ENCODE measurements at places on chromosomes 11 and 22. TPM values are rescaled to one million over a fixed set of nuclear protein-coding genes. Genes with fewer than 3 reads are reported as not detected.

Gene SLC22A6
- not detected for total RNA-seq

Gene GRK3
- total RNA-seq: 31.9 TPM

Gene CCDC116
- total RNA-seq: 0.51 TPM

Gene CCDC73
- not detected for total RNA-seq

Gene C1QTNF6
- total RNA-seq: 30.0 TPM

Gene CDC42EP2
- total RNA-seq: 1.4 TPM

Gene ACRV1
- not detected for total RNA-seq

Gene PYGM
- total RNA-seq: 4.5 TPM

Gene TLCD5
- total RNA-seq: 2.8 TPM

Gene THRSP
- not detected for total RNA-seq

Gene KRTAP5-10
- total RNA-seq: not detected

Gene RASD2
- total RNA-seq: 0.28 TPM

GRCh38 chr11:13762718-13763117 lies 94.2 kb downstream of the FAR1 start:
- DNase-seq: no peak

DNA sequence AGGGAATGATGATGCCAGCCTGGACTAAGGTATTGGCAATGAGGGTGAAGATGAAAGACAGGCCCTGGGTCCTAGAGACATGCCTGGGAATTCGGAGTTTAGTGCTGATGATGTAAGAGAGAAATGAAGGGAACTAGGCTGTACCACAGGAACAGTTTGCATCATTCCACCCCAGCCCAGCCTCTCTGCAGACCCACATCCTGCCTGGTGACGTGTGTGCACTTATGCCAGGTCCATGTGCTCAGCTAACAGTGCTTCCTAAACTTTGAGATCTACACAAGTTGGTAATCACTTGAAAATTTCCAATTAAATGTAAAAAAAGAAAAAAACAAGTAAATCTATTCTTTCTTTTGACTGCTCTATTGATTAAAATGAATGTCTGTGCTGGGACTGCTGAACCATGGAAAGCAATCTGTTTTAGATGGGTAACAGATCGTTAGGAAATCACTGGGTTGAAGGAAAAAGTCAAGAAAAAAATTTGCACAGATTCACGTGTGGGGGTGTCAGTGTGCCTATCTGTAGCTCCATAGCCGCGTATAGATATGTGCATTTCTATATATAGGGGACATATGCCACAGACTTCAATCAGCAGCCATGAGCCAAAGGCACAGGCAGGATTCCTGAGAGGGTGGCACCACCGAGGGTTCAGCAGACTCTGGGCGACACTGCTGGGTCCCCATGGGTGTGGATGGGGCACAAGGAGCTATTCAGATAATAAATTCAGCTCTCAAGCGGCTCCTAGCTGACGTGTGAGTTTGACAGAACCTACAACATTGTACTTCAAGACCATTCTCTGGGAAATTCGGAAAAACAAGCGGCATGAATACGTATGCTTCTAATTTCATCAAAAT lies 131.1 kb upstream of the OPCML start:
- no peak for DNase-seq

- no peak for DNase-seq
Observed at GRCh38 chr11:117658809-117659208, 138.2 kb downstream of the DSCAML1 start.

DNA sequence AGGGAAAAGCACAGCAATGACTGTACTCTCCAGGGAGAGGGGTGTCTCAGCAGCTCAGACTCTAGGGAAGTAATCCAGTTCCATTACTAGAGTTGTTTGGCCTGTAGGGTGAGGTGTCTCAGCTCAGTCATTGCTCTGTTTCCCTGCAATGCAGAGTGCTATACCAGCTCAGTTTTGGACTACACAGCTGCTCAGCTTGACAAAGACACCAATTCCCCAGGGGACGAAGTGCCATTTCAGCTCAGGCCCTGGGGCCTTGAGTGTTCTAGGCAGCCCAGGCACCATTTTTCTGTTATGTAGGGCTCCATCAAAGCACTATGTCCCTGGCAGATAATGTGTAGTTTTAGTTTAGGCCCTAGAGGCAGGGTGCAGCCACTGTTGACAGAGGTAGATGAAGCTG lies 18.2 kb downstream of the CALCB start:
- DNase-seq: no peak

DNA sequence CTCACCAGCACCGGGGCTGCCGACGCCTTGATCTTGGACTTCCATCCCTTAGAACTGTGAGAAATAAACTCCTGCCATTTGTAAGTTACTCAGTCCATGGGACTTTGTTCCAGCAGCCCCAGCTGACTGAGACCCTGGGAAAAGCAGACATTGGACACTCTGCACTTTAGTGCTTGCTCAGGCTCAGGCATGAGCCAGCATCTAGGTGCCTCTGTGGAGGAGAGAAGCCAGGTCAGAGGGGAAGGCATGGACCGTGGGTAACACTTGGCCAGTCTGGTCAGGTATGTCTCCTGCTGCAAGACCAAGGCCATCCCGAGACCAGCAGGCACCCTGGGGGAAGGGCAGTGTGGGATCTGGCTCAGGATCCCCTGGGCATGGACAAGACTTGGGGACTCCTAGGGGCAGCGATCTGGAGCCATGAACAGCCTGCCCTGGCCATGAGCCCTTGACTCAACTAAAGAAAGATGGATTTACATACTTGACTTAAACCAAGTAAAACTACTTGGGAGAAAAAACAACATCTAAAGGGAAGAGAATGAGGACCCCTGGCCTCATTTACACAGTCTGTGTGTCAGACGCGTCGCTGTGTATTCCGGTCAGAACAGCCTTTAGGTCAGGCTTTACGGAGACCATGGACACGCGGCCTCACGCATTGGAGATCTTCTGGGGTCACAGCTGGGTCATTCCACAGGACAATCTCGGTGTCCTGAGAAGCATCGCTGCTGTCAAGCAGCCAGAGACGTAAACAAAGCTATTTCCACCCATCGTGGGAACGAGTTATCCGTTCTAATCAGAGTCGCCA lies 497.1 kb downstream of the BRD1 start:
- no peak for DNase-seq

DNA sequence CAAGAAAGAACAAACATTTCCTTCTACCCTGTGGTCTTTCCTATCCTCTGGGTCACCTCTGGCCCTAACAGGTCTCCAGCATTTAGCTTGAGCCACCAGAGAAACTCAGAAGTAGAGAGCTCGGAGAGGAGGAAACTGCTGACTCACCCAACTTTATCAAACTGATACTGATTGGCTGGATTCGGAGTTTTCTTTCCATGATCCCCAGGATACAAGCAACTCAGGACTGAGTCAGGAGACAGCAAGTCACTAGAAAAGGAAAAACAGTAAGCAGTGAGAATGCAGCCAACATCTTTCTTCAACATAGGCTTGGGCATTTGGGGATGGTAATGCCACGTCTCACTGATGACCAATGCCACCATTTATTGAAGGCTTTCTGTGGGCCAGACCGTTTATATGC lies 32.7 kb downstream of the THOC5 start:
- no peak for DNase-seq

- no peak for DNase-seq
Observed at GRCh38 chr11:15093432-15093831, 20.0 kb downstream of the CALCB start.

DNA sequence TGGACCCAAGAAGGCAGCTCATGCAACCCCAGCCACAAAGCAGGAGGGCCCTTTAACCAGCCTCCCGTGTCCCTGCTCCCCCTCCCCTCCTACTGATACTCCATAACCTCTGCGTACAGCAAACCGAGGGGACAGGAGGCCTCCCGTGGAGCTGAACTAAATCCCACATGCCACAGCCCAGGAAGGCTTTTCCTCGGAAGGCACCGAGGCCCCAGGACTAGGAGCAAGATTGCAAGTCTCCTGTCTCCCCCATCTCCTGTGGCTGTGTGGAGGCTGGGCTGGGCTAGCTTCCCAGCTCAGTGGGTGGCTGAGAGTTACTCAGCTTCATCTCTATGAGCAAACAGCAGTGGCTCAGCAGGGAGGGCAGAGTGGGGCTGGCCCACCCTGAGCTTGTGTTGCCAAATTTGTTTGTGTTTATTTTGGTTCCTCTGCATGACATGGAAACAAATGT lies 62.7 kb upstream of the NECTIN1 start:
- no peak for DNase-seq

GRCh38 chr22:37243402-37244113 lies 511 bp downstream of the RAC2 start:
- DNase-seq: no peak

GRCh38 chr11:120703358-120704152 lies 192.0 kb downstream of the GRIK4 start:
- no peak for DNase-seq

DNA sequence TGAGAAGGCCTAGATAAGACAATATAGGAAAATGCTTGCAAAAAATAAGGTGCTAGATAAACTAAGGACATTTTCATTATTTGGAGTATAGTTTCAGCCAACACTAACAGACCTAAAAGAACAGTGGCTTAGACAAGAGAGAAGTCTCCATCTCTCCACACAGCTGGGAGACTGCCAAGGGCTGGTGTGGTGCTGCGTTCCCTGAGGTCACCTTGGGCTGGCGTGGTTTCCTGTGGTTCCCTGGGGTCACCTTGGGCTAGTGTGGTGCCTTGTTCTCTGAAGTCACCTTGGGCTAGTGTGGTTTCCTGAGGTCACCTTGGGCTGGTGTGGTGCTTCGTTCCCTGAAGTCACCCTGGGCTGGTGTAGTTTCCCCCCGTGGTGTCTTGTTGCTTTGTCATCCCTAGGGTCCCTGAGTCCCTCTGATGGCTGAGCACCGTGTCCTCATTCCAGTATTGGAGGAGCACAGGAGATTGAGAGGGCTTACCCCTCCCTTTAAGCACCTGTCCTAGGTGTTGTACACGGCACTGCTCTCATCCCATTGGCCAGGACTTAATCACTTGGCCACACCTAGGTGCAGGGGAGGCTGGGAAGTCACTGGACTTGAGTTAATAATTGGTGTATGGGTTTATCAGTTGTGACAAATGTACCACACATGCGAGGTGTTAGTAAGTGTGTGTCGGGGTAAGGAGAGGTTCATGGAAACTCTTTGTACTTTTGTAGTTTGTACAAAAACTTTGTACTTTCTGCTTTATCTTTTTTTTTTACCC lies 14.9 kb downstream of the SAMM50 start:
- no peak for DNase-seq

DNA sequence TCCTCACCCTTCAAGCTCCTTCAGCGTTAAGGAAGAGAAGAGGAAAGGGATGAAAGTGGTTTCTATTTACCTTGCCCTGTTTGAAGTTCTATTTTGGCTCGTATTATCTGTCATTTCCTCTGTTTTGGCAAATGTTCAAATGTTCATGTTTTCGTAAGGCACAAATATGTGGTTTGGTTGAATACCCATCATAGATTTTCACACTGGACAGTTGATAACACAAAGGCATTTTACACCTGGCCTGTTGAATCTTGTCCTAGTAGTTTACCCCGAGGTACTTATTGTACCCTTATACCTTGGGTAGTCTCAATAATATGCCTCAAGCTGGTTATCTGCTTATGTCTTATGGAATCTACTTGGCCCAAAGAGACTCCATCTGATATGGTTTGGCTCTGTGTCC lies 706.9 kb downstream of the METTL15 start:
- no peak for DNase-seq

DNA sequence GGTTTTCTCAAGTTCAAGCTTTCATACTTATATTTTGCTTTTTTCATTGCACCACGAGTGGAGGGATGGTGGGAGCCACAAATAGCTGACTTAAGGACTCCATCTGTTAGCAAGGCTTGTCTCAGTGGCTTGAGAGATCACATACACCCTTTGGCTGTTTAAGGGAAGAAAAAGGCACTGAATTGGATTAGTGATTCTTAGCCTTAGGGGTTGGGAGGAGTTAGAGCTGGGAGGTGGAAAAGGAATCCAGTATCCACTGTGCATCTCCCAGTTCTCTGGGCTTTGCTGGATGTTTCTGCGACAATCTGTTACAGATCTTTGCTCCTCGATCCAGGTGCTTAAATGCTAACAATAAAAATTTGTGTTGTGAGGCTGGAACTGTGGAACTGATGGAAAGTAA lies 593.6 kb downstream of the CNTN5 start:
- DNase-seq: no peak

GRCh38 chr11:6608726-6609501 lies 3.1 kb downstream of the TAF10 start:
- DNase-seq: no peak

DNA sequence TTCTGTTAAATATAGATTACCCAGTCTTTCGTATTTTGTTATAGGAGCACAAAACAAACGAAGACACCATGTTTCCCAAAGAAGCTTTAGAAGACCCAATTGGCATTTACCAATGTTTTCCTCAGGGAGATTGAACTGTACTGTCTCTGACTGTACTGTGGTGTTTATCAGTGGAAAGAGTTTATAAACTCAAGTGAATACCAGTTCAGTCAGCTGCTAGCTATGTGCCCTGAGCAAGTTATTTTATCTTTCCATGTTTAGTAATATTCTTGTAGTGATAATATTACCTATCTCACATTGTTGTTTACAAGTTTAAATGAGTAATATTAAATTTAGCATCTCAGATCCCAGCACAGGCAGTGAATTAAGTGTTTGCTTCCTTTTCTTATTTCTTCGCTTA lies 773.2 kb downstream of the KCNA4 start:
- DNase-seq: no peak

GRCh38 chr11:13923182-13923581 lies 39.3 kb upstream of the SPON1 start:
- no peak for DNase-seq

GRCh38 chr11:122153746-122154145 lies 37.7 kb upstream of the BLID start:
- DNase-seq: no peak

DNA sequence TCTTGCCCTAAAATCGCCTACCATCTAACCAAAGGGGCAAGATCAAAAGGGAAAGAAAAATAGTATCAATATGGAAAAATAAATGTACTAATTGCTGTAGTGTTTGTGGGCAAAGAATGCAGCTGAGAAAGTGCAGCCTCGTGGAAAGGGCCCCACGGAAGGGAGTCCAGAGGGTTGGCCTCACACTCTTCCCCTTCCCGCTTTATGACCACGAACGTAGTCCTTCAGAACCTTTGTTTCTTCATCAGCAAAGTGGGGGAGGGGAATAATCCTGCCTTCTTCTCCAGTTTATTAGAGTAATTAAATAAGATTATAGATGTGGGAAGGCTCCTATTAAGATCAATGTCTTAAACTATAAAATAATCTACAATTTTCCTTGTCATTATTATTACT lies 41.0 kb downstream of the FLI1 start:
- no peak for DNase-seq

GRCh38 chr11:69101792-69102695 lies 53.3 kb downstream of the TPCN2 start:
- no peak for DNase-seq

GRCh38 chr22:50401907-50402306 lies 58.8 kb downstream of the PPP6R2 start:
- no peak for DNase-seq

- DNase-seq: no peak
Observed at GRCh38 chr11:99901175-99901574, 785.9 kb upstream of the ARHGAP42 start.

- DNase-seq: no peak
Observed at GRCh38 chr11:103076361-103076760, 15.6 kb downstream of the DCUN1D5 start.

- DNase-seq: no peak
Observed at GRCh38 chr22:22735695-22736611, 91.5 kb downstream of the GGTLC2 start.

GRCh38 chr11:7657306-7658025 lies 15.8 kb downstream of the CYB5R2 start:
- no peak for DNase-seq

GRCh38 chr11:130670200-130670599 lies 221.8 kb downstream of the ADAMTS15 start:
- no peak for DNase-seq

All from activated T-cell treated with anti-CD3 and anti-CD28 coated beads, Interleukin-2, amount 50 U/mL, for 72 hours (primary cell).